ENCODE measurements at places on chromosomes 4 and X.

- DNase-seq: no peak
Observed at GRCh38 chr4:102080184-102080583, 265.1 kb downstream of the SLC39A8 start.

DNA sequence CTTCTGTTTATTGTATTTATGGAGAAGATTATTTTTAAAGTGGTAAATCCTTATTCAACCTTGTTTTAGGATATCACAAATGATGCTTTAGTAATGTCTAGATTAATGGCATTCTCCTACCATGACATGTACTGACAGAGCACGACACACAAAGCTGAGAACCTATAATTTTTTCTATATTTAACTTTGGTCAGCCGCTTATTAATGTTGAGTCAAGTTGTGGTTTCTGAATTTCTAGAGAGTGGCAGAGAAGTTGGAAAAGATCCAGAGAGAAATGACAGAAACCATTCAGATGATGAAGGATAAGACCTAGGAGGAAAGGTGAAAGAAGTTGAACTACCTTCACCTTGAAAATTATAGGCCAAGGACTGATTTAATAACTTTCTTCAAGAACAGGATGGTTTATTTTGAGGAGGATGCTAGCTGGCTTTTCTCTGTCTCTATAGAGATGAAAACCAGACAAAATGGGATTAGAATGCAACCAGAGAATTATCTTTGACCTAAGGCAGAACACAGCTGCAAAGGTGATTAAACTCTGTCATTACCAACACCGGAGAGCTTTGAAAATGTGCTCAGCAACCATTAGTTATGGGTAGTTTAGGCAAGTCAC lies 62.6 kb upstream of the TSPAN5 start:
- no peak for DNase-seq

DNA sequence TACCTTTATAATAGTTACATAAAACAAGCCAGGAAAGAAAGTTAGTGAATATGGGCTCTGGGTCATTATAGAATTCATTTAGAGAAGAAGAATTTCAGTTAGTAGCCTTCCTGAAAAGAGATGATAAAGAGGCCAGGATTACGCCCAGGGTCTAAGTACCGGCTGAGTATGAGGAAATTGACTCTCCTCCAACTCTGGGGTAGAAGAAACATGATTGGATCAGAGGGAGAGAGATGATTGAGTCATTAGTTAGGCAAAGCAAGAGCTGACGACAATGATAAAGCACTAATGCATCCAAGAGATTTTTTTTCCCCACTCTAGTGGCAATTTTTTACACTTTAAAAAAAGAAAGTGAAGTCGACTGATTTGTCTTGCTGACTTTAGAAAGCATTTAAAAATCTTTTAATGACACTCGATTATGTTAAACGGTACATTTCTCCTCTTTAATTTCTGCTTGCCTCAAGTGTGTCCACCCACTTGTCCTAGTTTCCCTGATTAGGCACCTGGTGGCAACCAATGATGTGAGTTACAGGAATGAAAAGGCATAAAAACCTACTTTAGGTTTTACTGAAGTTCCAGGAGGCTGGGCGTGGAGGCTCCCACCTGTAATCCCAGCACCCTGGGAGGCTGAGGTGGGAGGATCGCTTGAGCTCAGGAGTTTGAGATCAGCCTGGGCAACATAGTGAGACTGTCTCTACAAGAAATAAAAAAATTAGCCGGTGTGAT lies 37.3 kb upstream of the IGFBP7 start:
- no peak for DNase-seq

DNA sequence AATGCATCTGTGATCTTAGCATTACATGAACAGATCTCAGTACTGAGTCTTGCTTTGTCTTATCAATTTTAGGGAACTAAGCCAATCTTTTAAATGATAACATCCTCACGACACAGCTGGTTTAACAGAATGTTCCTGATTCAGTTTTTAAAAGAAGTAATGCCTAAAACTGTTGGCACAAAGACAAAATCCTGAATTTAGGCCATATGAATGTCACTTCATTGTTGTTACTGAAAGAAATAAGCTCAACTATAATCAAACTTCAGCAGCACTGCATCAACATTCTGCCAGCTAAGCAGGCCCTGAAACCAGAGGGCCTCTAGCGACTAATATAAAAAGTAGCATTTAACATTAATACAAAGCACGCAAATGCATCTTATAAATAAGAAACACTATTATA lies 130.6 kb downstream of the FRYL start:
- DNase-seq: no peak

DNA sequence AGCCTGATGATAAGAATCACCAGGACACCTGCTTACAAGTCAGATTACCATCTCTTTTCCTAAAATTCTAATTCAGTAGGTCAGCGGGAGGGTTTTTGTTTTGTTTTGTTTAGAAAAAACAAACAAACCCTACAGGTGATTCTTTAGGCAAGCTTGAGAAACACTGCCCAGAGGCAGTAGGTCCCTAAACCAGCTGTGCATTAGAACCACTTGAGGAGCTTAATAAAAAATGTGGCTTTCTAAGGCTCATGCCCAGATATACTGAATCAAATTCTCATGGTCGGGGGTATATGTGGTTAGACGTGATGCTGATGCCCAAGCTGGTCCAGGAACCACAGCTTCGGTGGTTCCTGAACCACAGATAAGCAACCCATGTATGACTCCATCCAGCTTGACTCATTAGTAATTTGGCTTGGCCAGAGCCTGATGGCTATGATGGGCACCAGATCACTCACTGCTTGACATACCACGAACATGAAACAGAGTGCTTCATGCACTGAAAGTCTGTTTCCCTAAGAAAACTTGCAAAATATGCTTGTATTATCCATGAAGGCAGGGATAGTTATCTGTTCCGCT lies 338.1 kb upstream of the F9 start:
- no peak for DNase-seq

GRCh38 chrX:8960957-8961468 lies 72.9 kb downstream of the FAM9B start:
- DNase-seq: no peak

GRCh38 chr4:71006203-71006907 lies 12.9 kb downstream of the DCK start:
- DNase-seq: no peak

- DNase-seq: no peak
Observed at GRCh38 chr4:141746026-141746425, 109.6 kb downstream of the IL15 start.

DNA sequence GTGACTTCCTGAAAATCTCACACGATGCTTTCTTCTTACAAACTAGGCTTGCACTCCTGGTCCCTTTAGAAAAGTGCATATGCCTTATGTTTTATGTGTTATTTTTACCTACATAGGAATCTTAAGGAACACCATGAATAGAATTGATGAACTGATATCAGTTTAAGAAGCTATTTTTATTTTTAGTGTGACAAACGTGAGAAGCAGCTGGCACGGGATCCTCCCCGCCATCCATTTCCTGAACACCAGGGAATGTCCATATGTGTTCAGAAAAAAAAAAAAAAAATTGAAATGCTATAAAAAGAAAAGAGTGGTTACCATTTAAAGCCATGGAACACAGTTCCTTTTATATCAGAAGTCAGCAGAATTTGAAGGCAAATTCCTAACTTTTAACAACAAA lies 1096.1 kb upstream of the PRKX start:
- no peak for DNase-seq

DNA sequence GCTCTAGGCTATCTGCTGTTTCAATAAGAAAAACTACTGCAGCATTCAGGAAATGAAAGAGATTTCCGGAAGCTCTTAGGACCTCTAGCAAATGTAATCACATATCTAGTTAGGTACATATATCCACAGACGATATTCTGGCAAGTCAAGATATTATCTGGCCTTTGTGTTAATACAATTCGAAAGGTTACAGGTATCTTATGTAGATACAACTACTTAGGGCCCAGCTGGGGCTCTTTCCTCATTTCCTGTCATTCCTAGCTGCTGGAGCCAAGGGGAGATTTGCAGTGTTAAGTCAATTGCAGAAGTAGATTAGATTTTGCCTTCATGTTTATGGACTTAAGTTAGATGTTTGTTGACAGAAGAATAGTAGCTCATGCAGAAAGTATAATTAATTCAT lies 299.5 kb downstream of the ARHGAP24 start:
- DNase-seq: no peak

DNA sequence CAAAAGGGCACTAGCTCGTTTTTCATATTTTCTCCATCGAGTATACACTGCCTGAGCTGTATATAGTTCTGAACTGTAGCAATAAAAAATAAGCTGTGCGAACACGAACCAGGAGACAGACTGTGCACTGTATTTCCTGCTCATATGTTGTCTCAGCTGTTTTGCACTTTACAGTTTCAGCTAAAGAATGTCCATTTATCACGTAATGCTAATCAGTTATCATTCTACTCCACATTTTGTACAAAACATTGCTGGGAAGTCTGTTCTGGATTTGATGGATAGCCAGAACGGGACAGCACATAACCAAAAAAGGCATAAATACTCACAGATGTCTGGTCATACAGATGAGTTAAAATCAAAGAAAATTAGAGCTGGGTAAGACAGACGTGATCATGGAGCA lies 315.5 kb upstream of the ADGRL3 start:
- DNase-seq: no peak

DNA sequence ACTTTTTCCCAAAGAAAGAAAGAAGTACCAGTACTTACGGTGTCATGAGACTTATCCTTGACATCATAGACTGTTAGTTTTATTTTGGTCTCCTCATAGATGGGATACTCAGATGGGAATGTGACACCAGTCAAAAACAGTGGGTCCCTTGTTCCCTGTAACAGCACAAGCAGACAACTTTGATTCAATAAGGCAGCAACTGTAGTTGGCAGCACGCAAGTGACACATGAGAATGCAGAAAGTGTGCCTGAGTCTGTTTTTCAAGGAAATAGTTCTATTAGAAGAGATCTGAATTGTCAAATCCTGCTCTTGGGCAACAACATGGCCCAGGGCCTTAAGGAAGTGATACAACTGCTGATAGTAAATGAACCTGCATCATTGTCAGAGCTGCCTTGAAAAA lies 443.2 kb downstream of the INPP4B start:
- no peak for DNase-seq

Measured in aorta (tissue), 5 donors.